Jurkat, Clone E6-1 (cell line): ENCODE measurements at places on chromosomes 4 and X.

DNA sequence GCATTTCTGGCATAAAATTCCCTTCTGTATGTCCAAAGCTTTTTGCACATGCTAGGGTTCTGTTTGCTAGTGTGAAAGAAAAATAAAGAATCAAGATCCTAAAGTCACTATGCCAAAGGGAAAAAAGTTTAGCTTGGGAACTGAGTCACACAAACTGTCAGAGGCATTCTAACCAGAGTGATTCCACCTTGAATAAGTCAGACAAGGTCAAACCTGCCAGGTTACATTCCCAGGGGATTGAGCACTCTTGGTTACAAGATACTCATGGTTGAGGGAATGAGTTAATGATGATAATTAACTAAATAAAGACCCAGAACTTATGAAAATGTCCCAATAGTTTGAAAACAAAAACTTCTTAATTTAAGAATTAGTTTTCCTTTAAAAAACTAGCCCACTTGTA lies 13.7 kb upstream of the UGT2B17 start:
- DNase-seq: no peak

DNA sequence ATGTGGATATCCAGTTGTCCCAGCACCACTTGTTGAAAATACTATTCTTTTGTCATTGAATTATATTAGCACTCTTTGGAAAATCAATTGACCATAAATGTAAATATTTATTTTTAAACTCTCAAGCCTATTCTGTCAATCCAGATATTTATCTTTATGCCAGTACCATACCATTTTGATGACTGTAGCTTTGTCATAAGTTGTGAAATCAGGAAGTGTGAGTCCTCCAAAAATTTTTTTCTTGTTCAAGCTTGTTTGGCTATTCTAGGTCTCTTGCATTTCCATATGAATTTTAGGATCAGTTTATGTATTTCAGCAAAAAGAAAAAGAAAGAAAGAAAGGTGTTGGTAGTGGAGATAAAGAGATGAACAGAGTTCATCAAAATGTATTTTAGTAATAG lies 8.2 kb upstream of the SMPX start:
- no peak for DNase-seq

DNA sequence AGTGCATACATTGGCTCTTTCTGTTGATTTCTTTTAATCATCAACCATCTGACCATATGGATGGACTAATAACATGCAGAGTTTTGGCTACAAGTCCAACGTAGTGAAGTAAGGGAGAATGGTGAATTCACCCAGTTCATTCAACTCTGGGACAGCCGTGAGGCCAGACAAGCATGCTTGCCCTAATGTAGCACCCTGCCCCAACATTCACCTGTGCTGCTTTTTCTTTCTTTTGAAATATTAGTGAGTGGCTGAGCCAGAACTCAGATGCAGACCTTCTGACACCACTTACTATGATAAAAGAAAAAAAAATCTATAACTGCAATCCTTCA lies 17.5 kb downstream of the ARSJ start:
- no peak for DNase-seq

- no peak for DNase-seq
Observed at GRCh38 chr4:126358041-126358440, 1043.3 kb downstream of the FAT4 start.

DNA sequence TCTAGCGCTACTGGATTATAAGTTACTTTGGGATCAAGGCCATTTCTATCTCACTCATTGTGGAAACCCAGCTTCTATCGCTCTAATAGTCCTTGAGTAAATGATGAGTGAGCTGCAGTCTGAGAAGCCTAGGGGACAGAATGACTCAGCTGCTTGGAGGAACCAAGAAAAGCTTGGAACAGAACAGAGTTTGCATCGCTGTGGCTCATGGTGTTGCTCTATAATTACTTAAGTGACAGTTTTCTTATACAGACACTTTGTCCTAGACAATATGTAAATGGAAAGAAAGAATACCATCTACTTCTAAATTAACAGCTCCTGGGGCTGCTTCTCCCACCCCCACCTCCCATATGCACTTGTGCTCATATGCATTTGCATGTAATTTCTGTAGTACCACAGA lies 156.9 kb downstream of the SLIT2 start:
- DNase-seq: no peak

- no peak for DNase-seq
Observed at GRCh38 chr4:68218044-68218443, 27.4 kb downstream of the TMPRSS11B start.

DNA sequence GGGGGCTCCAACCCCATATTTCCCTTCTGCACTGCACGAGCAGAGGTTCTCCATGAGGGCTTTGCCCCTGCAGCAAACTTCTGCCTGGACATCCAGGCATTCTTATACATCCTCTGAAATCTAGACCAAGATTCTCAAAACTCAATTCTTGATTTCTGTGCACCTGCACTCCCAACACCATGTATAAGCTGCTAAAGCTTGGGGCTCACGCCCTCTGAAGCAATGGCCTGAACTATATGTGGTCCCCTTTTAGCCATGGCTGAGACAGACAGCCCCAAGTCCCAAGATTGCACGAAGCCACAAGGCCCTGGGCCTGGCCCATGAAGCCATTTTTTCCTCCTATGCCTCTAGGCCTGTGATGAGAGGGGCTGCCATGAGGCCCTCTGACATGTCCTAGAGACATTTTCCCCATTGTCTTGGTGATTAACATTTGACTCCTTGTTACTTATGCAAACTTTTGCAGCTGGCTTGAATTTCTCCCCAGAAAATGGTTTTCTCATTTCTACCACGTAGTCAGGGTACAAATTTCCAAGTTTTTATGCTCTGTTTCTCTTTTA lies 468.0 kb upstream of the SLIT2 start:
- DNase-seq: no peak

DNA sequence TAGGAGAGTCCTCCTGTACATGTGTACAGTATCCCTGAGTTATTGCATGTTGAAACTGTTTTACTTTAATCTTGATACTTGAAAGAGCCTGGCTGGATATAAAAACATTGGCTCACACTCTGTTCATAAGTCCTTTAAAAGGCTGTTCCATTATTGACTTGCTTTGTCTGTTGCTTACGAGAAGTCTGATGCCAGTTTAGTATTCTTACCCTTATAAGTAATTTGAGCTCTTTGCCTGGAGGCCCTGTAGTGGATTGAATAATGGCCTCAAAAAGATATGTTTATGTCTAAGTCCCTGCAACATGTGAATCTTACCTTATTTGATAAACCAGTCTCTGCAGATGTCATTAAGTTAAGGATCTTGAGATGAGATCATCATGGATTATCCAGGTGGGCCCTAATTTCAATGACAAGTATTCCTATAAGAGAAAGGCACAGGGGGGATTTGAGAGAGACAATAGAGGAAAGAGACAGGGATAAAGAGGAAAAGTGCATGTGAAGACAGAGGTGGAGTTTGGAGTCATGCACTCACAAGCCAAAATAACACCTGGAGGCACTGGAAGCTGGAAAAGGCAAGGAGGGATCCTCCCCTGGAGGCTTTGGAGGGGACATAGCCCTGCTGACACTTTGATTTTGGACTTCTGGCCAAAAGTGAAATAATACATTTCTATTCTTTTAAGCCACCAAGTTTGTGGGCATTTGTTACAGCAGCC lies 98.1 kb downstream of the IRF2 start:
- no peak for DNase-seq

- no peak for DNase-seq
Observed at GRCh38 chr4:126991965-126992364, 640.8 kb upstream of the INTU start.

DNA sequence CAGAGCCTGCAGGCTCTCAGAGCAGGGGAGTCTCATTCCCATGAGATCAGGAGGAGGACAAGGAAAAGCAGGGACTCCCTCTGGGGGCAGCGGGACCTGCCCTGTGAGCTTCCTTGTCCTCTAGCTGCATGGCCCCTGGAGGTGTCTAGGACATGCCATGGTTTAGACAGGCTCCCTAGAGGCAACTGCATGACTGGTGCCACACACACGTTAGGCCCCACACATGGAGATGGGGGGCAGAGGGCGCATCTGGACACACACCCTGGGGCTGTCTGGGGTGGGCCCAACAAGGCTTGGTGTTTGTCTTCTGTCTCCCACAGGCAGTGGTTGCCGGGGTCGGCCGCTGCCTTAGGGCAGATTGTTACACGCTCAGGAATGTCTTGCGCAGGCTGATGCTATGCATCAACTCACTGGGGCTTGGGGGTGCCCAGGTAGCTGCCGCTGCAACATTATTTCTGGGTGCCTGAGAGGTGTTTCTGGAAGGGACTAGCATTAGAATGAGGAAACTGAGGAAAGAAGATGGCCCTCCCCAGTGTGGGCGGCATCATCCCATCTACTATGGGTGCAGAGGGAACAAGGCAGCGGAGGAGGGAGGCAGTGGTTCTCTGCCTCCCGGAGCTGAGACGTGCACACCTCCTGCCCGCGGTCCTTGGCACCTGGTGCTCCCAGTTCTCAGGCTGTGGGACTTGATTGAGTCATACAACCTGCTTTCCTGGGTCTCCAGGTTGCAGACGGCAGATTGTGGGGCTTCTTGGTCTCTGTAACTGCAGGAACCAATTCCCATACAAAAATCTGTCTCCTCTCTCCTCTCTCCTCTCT lies 32.1 kb upstream of the GPR78 start:
- no peak for DNase-seq

DNA sequence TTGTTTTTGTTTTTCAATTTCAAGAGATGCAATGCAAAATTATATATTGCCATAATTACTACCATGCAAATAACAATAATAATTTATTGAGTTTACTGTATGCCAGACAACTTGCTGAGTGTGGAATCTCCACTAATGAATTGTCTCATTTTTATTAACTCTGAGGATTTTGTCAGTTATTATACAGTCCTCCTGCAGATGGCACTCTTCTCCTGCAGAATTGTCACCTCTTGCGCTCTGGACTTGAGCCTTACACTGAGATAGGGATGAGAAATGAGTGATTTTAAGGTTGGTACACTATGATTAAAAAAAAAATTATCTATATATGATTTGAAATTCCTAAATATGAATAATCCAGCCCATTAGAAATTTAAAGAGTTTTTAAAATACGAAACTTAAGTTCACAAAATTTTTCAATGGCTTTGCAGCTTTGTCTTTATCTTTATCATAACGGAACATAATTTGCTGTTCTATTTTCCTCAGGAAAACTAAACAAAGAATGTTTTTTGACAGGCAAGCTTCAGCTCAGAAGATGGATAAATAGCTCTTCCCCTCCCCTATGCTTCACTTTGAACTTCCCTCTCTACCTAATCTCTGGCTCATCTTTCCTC lies 12.7 kb upstream of the PAQR3 start:
- peak; percentile 32 for DNase-seq

GRCh38 chrX:136691028-136691809 lies 43.3 kb downstream of the CD40LG start:
- peak; percentile 79 for DNase-seq

GRCh38 chrX:113966791-113967190 lies 617.1 kb upstream of the HTR2C start:
- DNase-seq: no peak

- no peak for DNase-seq
Observed at GRCh38 chr4:135412213-135412612, 1210.6 kb upstream of the PABPC4L start.

- no peak for DNase-seq
Observed at GRCh38 chr4:12110627-12111026, 681.9 kb upstream of the HS3ST1 start.

- DNase-seq: no peak
Observed at GRCh38 chr4:4461178-4461577, 74.3 kb downstream of the NSG1 start.

GRCh38 chr4:85391589-85392410 lies 83.2 kb upstream of the ARHGAP24 start:
- DNase-seq: no peak

DNA sequence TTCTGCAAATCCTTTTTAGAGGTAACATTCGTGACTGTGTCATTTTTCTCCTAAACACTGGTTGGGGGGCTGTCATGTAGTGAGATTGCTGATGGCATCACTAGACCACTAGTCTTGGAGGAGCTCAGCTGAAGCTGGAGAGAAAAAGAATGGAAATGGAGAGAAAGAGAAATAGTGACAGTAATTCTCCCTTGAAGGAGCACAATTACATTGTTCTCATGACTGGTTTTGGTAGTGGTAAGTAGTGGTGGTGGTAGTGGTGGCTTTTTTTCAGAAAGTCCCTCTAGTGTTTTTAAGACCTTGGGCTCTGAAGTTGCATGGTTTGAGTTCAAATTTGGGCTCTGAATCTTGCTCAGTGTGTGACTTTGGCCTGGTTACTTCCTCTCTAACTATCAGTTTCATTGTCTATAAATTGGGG lies 99.8 kb downstream of the LARP7 start:
- DNase-seq: no peak

- no peak for DNase-seq
Observed at GRCh38 chr4:147714575-147715401, 17.1 kb upstream of the ARHGAP10 start.

DNA sequence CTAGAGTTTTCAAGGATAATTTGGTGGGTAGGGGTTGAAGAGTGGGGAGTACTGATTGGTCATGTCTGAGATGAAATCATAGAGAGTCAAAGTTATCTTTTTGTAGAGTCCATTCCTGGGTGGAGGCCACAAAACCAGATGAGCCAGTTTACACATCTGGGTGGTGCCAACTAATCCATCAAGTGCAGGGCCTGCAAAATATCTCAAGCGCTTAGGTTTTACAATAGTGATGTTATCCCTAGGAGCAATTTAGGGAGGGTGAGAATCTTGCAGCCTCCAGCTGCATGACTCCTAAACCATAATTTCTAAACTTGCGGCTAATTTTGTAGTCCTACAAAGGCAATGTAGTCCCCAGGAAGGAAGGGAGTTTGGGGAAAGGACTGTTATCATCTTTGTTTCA lies 988.3 kb upstream of the LCORL start:
- no peak for DNase-seq

GRCh38 chr4:183355405-183355804 lies 33.2 kb upstream of the CLDN24 start:
- no peak for DNase-seq

DNA sequence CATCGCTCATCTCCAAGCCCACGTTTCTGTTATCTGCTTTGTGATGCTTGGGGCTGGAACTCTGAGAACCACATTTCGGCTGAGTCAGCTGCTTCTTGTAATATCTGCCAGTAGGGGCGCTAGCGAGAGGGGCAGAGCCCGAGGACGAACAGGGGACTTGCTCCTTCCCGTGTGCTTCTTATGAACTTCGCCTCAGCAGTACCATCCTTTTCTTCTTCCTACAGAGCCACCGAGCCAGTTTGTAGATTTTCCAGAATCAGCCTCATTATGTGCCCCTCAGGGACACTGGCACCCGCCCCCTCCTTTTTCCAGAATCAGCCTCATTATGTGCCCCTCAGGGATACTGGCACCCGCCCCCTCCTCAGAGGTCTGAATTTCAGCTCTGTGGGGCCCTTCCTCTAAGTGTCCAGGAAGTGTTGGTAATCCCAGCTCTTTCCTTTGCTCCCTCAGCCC lies 441.7 kb upstream of the RASGEF1B start:
- DNase-seq: peak; percentile 58

DNA sequence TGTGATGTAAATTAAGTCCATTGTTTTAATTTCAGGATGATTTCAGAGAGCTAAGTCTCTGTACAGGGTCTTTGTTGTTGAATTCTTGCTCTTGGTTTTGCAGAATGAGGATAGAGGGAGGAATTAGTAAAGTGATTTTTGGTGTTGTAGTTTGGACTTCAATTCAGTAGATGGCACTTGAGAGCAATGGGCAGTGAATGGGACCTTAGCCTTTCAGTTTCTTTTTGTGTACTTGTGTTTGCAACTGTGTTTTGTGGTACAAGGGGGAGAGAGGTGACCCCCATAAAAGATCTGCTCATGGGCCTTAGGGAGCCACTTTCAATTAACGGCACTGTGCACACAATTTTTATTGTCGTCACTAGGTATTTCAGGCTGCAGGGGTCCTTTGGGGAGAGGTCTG lies 340.0 kb downstream of the DCAF12L2 start:
- no peak for DNase-seq

GRCh38 chrX:84168095-84168494 lies 19.9 kb downstream of the RPS6KA6 start:
- no peak for DNase-seq
